ENCODE measurements at places on chromosomes 11 and 22.
A peak's percentile ranks its signal among the peaks of the same experiment; 100 is the strongest.

- DNase-seq = no peak
Measured at GRCh38 chr22:18068381-18068988, 9.3 kb upstream of the PEX26 start.

GRCh38 chr11:26948881-26949280, 45.0 kb upstream of the FIBIN start:
- DNase-seq = no peak

GRCh38 chr22:33038836-33039235, 19.3 kb downstream of the SYN3 start:
- no peak for DNase-seq

GRCh38 chr11:132187814-132188213, 817.4 kb downstream of the NTM start:
- no peak for DNase-seq

DNA sequence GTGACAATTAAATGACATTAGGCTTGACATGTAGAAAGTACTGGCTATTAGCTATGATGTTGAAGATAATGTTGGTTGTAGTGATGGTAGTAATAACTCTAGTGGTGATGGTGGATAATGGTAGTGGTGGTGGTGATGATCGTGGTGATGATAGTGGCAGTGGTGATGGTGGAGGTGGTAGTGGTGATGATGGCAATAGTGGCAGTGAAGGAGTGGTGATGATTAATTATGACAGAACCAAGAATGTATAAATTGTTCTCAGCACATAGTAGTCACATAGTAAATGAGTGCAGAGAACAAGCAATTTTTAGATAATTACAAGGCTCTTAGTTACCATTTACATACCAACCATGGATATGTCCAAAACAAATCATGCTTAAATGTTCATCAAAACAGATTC, 5.3 kb upstream of the CD44 start:
- no peak for DNase-seq

- no peak for DNase-seq
Measured at GRCh38 chr11:86442827-86443226, 68.1 kb downstream of the CCDC81 start.

- DNase-seq = no peak
Measured at GRCh38 chr11:112096194-112096593, 9.5 kb downstream of the SDHD start.

DNA sequence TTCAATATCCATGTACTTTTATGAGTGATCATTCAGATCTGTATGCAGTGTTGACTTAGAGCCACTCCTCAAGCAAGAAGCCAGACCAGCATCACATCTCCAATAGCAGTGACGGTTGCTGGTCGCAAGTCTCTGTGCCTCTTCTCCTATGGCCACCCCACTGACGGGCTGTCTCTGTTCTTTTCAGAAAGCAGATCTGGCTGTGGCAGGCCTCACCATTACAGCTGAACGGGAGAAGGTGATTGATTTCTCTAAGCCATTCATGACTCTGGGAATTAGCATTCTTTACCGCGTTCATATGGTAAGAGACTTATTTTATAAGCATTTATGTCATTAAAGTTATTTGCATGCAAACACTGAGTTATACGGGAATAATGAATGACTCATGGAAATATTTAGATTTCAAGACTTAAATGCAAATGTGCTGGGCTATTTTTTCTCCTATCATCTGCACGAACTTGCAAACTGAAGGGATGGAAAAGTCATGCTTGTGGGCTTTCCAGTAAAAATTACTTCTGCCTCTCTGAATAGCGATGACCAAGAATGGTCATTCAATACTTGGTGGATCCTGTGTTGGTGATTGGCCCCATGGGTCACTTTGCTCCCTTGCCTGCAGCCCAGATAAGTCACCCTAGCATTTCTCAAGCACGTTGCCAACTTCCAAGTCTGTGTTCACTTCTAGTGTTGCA, 83.6 kb upstream of the TBCEL start:
- DNase-seq = no peak

GRCh38 chr11:45964911-45965389, 42.5 kb downstream of the LARGE2 start:
- peak; percentile 61 for DNase-seq

DNA sequence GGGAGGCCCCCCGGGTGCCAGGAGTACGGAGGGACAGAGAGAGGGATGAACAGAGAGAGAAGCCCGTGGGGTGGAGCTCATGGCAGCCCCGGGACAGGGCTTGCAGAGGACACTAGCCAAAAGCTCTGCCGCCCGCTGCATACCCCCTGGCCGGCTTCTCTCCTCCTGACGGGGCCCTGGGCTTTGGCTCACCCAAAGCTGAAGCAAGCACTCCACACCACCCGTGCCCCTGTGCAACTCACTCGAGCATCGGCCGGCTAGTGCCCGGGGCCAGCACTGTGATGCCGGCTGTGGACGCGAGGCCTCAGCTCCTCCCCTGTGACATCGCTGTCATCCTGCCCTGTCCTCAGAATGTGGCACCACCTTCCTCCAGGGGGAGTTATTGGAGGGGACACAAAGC, 429.6 kb downstream of the BRD1 start:
- DNase-seq = no peak

GRCh38 chr11:19232910-19233503, 7.7 kb downstream of the E2F8 start:
- no peak for DNase-seq

DNA sequence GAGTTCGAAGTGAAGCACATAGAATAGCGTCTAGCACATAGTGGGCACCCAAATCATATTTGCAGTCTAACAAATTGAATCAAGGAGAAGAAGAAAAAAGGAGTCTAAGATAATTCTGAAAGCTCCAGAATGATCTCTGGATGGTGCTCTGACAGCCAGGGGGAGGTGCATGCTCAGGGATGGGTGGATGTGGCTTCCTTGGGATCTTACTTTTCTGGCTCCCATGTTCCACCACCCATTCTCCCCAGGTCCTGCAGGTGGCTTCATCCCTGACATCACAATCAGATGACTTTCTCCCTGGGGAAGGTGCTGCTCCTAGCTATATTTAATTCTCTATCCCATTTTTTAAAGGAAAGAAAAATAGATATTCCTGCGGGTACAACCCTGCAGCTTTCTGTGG, 381.9 kb downstream of the CADM1 start:
- no peak for DNase-seq

- DNase-seq = no peak
Measured at GRCh38 chr11:33701302-33702230, 940 bp upstream of the C11orf91 start.

DNA sequence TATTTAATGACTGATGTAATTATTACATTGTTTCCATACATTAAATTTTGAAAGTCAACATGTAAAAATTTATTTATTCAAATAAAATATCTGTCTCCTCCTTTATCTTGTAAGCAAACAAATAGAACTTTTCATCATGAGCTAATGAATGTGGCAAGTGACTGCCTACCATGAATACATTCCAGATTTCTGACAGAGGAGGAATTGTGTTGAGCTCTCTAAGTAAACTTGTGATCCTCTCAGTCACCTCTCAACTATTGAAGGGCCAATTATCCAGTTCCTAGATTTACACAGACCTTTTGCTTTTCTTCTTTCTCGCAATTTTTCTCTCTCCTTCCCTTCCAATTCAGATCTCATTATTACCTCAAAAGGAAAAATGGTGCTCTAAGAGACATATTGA, 21.5 kb downstream of the PRRG4 start:
- DNase-seq = no peak
